ENCODE measurements at places on chromosomes 12 and 14.

DNA sequence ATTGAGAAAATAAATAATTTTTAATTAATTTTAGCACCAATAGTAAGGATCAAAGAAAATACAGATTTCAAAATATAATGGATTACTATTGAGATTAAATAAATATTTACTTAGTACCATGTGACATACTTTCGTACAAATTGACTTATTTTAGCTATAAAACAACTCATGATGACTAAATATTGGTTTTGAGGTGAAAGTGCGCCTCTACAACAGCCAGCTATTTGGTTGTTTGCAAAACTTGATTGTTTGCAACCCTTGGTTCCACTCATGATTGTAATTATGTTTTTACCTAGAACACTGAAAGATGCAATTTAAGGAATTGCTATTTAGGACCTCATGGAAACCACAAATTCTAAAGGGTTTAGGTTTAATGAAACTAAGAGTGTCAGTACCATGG lies 51.9 kb upstream of the PPM1H start:
- DNase-seq: no peak

DNA sequence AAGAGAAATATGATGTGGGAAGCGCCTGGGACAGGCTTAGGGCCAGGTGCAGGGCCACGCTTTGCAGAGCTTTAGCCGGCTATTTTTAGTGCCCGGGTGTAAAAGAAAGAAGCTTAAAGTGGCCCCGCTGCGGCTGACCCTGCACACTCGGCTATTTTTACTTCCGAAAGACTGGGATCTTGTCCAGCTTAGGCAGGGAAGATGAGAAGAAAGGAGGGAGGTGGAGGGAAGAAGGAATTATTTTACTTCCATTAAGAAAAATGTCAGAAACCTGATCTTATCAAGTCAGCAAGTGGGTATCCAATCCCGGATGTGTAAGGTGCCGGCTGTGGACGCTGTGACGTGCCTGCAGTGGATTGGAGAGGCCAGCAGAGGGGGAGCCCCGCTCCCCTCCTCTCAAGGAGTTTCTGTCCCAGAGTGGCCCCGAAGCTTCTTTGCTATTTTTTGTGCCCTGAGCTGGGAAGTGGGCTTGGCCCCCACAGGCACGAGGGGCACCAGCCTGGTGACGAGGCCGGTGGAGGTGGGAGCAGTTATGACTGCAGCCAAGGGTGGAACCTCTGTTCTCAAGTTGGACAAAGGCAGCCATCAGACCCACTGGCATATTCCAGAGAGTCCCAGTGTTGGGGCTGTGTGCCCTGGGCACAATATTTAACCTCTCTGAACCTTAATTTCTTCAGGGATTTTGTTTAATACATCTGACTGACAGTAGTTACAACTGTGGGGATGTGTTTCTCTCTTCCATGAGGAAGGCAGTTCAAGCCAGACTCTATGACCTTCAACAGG lies 97.7 kb downstream of the ESRRB start:
- no peak for DNase-seq

DNA sequence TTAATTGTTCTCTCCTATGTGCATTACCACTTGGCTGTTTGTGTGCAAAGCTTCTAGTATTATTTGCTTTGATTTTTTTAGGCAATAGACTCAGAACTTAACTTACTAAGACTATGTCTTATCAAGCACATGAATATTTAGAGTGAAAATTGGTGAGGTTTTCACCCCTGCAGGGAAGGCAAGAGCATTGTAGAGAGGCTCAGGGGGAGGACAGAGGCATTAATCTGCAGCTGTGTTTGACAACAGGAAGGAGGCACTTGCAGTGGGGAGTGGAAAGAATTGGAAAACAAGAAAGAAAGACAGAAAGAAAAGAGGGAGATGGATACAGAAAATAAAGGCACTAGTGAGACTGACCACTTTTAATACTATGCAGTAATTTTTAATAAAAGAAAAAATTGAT lies 431.6 kb downstream of the PDZRN4 start:
- no peak for DNase-seq

DNA sequence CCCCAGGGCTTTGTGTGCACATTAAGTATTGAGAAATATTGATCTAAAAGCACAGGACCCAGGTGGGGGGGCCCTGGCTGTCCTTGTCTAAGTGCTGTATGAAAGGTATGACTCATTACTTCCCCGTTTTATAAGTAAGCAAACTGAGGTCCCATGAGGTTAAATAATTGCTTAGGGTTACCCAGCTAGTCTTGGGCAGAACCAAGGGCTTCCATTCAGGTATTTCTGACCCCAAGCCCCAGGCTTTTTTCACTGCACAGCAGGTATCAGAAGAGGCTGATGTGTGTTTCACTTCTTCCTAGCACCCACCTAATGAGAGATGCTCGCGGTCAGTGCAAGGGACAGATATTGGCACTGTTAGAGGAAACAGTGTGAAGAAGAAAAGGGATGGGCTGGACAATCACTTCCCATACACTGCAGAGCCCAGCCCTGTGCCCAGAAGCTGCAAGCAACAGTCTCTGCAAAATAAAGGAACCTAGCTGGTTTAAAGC lies 4.7 kb upstream of the TC2N start:
- no peak for DNase-seq

DNA sequence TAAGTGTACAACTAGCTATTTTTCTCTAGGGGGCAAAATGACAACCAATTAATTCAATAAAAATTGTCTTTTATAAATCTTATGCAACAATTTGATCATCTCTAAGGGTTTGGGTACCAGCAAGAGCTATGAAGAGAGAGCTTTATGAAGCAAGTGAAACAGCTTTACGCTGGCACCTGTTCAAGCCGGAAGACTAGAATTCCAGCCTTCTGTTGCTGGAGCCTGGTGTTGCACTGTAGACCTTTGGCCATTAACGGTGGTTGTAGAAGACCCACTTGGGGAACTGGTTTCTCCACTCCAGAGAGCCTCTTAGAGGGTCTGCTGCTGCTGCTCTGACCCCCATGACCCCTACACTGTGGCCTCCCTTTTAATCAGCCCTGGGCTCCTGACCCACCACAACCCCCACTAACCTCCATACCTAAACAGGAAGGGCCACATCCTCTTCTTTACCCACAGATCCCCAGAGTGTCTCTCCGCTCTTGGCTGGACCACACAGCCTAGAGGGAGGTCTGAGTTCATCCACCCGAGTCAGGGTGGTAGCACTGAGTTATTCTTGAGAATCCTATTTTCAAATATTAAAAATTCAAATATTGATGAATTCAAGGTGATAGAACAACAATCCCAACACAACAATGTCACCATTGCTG lies 54.6 kb upstream of the STON2 start:
- no peak for DNase-seq
